ENCODE measurements at places on chromosomes 2 and 18. TPM values are rescaled to one million over a fixed set of nuclear protein-coding genes. Genes with fewer than 3 reads are reported as not detected.

GPR75 gene
- 2.6 TPM for total RNA-seq

TEKT4 gene
- not detected for total RNA-seq

ADGRF3 gene
- 7.4 TPM for total RNA-seq

SNORC gene
- total RNA-seq, result 1.1 TPM

SLC23A3 gene
- total RNA-seq, result 2.8 TPM

SLC4A1AP gene
- 22.7 TPM for total RNA-seq

CXCR4 gene
- total RNA-seq, result 147 TPM

RESP18 gene
- total RNA-seq, result not detected

WDR12 gene
- total RNA-seq, result 51.4 TPM

TSN gene
- 63.5 TPM for total RNA-seq

SCYGR4 gene
- not detected for total RNA-seq

UGT1A5 gene
- not detected for total RNA-seq

TMEM182 gene
- total RNA-seq, result 2.5 TPM

TUBA3D gene
- not detected for total RNA-seq

RAB31 gene
- 0.92 TPM for total RNA-seq

C2orf72 gene
- not detected for total RNA-seq

CPO gene
- not detected for total RNA-seq

TEX44 gene
- not detected for total RNA-seq

ZNF804A gene
- not detected for total RNA-seq

DCDC2C gene
- not detected for total RNA-seq

APCDD1 gene
- total RNA-seq, result not detected

PDCD1 gene
- 4.7 TPM for total RNA-seq

DNAH7 gene
- total RNA-seq, result not detected

MYO1B gene
- 0.98 TPM for total RNA-seq

G6PC2 gene
- not detected for total RNA-seq

ALPG gene
- total RNA-seq, result not detected

COL6A3 gene
- total RNA-seq, result 0.92 TPM

SELENOI gene
- 29.7 TPM for total RNA-seq

CFAP65 gene
- not detected for total RNA-seq

SLC16A14 gene
- 0.08 TPM for total RNA-seq

PRSS56 gene
- not detected for total RNA-seq

CCDC141 gene
- total RNA-seq, result 14.6 TPM

RTP5 gene
- not detected for total RNA-seq

PROKR1 gene
- total RNA-seq, result not detected

LCT gene
- total RNA-seq, result 0.12 TPM

FAM168B gene
- total RNA-seq, result 52.7 TPM

TCF23 gene
- total RNA-seq, result not detected

KIF5C gene
- total RNA-seq, result 6.1 TPM

UCN gene
- 2.3 TPM for total RNA-seq

DES gene
- not detected for total RNA-seq

LRATD1 gene
- not detected for total RNA-seq

POTEI gene
- not detected for total RNA-seq

C2orf80 gene
- total RNA-seq, result not detected

NEU2 gene
- total RNA-seq, result not detected

CYP27A1 gene
- 0.22 TPM for total RNA-seq

FBLN7 gene
- 7.9 TPM for total RNA-seq

REG1B gene
- not detected for total RNA-seq

RAX gene
- not detected for total RNA-seq

ZNF396 gene
- 0.50 TPM for total RNA-seq

ASXL3 gene
- not detected for total RNA-seq

SERPINB11 gene
- total RNA-seq, result not detected

SLC9A2 gene
- total RNA-seq, result not detected

TBC1D8 gene
- 0.65 TPM for total RNA-seq

HOXD3 gene
- not detected for total RNA-seq

ATP6V1B1 gene
- not detected for total RNA-seq

CMPK2 gene
- total RNA-seq, result 94.3 TPM

FSHR gene
- total RNA-seq, result not detected

ATOH8 gene
- total RNA-seq, result 0.12 TPM

MCEE gene
- 13.5 TPM for total RNA-seq

Data from activated CD4-positive, alpha-beta T cell treated with anti-CD3 and anti-CD28 coated beads, Interleukin-2, amount 10 ng/mL, durations not matched to agents 7 days and 5 days (primary cell).